GF-D8 (cell line): ENCODE measurements at places on chromosomes 5 and 9.

DNA sequence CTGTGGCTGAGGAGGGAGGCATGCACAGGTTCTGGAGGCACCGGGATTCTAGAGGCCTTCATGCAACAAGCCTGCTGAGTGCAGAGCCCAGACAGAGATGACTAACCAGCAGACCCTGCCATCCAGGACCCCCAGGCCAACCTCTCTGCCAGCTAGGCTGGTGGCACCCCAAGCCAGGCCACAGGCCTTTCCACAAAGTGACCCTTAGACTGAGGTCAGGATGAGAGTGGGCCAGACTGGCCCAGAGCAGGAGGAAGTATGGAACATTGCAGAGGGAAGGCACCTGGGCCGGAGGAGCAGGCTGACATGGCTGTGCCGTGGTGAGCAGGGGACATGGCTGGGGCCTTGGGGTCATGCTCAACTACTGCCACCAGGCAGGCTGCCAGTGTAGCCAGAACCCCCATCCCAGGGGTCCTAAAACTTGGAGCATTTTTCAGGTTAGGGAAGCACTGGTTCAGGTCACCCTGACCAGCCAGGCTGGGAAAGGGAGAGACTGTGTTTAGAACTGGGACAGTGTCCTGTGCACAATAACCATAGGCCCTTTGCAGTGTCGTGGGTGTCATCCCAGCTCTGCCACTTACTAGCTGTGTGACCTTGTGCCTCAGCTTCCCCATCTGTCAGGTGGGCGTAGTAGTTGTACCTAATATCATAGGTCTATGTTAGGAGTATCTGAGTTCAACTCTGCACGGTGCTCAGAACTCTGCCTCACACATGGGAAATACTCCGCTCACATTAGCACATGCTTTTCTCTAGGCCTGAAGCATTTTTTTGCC lies 17.3 kb downstream of the TCF7 start:
- DNase-seq: no peak

GRCh38 chr9:77015327-77016048 lies 4.0 kb upstream of the FOXB2 start:
- no peak for DNase-seq

GRCh38 chr5:178421699-178422399 lies 168.3 kb downstream of the COL23A1 start:
- no peak for DNase-seq

GRCh38 chr5:123448017-123448617 lies 24.9 kb upstream of the CEP120 start:
- no peak for DNase-seq

DNA sequence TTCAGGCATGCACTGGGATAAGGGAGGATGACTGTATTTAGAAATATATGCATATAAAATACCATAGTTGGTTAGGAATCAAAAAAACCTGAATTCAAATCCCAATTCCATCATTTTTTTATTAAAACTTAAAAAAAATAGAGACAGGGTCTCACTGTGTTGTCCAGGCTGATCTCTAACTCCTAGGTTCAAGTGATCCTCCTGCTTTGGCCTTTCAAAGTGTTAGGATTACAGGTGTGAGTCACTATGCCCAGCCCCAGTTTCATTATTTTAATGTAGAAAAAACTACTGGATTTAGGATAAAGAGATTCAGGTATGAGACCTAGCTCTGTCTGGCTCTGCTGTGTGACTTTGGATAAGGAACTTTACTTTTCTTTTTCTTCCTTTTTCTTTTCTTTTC lies 3.3 kb upstream of the LARP1 start:
- DNase-seq: no peak

- no peak for DNase-seq
Measured at GRCh38 chr5:35159370-35159742, 70.9 kb downstream of the PRLR start.

GRCh38 chr5:91591076-91591475 lies 208.0 kb upstream of the ARRDC3 start:
- no peak for DNase-seq

DNA sequence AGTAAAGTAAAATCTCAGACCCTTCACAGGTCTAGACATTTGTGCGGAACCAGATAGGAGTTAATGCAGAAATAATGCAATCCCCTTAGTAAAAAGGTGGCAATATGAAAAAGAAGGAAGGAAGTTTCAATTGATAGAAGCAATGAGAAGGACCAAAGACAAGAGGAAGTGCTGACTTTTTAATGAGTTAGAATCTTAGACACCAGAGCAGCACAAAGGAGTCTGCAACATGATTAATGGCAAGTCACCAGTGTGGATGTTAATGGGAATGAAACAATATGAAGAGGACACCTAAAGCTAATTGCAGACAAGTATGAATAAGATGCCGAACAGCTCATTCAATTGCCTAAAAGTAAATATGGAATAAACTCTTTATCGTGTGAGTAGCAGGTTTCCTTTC lies 50.9 kb downstream of the MEGF9 start:
- DNase-seq: peak; percentile 26
